OCI-M1 (cell line): ENCODE measurements at places on chromosomes 1 and 21.

- peak; percentile 2 for DNase-seq
These were observed 4.6 kb upstream of the DDOST start for GRCh38 chr1:20665726-20666125.

DNA sequence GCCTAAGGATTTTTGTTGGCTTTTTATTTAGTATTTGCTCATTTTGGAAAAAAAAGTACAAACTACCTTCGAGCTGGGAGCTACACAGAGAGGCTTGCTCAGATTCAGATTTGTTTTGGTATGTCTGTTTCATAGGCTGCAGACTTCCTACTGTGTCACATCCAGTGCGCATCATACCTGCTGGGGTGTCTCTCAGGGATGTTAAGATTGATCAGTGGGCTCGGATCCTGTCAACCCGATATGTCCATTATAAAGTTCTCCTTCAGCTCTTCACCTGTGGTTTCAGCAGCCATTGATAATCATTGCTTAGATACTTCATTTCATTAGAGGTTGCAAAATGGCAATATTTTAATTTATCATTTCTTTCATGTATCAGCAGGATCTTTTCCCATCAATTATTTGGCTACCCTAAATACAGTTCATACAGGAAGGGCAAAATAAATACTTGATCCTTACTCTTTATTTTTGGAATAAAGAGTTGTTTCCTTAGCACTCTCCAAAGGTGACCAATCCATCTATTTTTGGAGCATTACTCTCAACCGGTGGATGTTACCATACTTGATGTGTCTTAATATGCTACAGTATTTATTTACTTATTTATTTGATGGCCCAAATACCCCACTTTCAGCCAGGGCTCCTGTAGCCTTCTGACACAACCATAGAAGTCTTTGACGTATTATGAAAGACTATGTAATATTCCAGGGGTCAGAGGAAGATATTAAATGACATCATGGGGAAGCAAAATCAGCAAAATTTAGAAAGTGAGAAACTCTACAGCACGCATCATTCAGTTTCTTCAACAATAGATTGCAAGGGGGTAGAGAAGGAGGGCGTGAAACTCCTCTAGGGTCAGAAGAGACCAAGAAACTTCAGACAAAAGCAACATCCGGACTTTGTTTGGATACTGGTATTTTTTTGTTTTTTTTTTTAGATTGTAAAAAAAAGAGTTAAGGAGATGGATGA is 55.3 kb upstream of the HNRNPU start:
- no peak for DNase-seq

DNA sequence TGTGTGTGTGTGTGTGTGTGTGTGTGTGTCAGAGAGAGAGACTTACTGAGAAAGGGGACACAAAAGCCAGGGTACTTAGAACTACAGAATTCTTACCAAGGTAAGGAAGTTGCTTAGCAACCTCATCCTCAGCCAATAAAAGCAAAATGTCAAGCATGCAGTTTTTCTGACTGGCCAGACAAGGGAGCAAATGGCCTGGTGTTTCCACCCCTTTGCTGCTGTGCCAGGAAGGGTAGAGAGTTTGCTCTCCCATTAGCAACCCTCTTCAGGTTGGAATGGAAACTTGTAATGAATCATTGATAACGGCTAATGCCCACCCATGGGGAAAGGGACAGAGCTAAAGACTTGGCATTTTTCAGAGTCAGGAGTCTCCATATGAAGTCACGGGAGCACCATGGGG is 10.6 kb downstream of the RXRG start:
- DNase-seq, result no peak

DNA sequence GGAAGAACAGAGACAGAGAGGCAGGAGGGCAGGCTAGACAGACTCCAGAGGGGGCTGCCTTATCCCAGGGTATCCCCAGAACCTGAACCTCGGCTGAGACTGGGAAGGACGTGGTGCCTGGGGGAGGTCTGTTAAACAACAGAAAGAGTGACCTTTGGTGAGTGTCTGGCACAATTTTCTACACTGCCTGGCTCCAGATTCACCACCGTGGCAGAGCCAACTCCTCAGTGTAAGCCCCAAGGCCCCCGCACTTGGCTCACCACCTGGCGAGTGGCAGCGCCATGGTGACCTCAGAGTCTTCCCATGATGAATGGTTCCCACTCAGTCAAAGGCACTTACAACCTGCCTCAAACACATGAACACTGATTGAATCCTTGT is 6.5 kb downstream of the RD3 start:
- DNase-seq, result no peak

DNA sequence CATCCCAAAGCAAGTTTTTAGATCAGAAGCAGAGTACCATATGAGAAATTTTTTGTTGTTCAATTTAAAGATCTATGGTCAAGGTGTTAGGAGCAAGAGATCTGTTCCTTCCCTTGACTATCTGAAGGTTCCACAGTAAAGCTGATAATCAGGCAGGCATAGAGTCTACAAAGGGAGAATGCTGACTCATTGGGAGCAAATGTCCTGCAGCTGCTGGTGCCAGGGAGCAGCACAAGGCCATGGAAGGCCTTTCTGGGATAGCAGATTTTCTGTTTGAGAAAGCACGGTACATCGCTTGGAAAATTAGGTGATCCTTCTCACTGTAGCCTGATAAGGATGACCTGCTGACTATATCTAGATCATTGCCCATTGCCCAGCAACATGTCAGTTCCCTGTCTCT is 210.1 kb upstream of the C1orf87 start:
- no peak for DNase-seq

DNA sequence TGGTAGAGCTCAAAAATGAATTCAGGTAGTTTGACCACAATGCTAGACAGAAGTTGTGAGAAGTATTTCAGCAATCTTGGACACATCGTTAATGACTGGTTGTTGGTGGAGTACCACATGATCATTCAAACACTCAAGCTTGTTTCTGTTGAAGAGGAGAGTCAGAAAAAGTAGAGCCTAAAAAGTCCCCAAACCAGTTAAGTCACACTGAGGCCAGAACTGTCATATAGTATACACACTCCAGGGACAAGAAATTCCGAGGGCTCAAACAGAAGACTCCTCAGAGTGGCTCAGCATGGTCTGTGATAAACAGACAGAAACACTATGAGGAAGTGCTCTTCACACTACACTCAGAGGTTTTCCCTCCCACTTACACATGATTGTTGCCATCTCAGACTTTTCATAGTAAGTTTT is 5.8 kb downstream of the TRIM33 start:
- peak; percentile 88 for DNase-seq

DNA sequence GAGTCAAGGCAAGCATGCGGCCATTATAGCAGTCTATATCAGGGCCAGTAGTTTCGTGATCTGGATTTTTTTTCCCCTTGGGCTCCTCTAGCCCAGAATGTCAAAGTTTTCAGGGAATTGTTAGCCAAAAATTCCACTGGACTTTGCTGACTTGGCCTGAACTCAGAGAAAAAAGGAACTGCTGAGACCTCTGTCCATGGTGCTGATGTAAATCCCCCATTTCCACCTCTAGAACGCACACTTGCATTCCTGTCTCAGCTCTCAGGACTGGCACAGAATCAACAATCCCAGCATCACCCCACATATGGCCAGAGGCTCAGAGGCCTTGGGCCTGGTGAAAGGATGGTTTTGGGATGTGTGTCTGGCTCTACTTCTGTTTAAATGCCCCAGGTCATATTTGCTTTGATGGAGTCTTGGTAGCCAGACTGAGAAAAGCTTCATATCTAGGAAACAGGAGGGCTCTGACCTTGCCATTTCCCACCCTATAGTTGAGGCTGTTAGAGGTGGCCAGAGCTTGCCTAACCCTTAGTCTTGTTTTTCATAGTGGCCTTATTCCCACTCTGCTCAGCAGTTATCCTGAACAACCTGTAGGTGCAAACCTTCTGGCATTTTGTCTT is 16.9 kb upstream of the EFCAB14 start:
- peak; percentile 75 for DNase-seq

GRCh38 chr1:9643351-9644256 is 7.9 kb upstream of the PIK3CD start:
- no peak for DNase-seq

- peak; percentile 73 for DNase-seq
These were observed 331.8 kb downstream of the NEGR1 start for GRCh38 chr1:71950579-71950978.

DNA sequence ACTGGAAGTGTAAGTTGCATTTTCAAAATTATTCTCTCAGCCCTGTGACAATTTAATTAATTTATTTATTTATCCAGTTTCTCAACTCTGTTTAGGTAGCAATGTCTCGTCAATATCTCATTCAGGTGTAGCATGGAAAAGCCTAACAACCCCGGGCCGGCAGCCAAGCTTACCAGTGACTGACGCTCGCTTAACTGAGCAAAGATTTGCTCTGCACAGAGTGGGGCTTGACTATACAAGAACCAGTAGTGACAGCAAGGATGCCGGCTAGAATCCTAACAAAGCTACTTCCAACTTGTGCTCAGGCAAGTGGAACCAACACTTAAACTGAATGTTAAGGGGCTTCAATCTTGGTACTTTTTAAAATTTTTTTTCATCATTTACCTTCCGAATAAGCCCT is 80.9 kb upstream of the ESRRG start:
- DNase-seq, result no peak

DNA sequence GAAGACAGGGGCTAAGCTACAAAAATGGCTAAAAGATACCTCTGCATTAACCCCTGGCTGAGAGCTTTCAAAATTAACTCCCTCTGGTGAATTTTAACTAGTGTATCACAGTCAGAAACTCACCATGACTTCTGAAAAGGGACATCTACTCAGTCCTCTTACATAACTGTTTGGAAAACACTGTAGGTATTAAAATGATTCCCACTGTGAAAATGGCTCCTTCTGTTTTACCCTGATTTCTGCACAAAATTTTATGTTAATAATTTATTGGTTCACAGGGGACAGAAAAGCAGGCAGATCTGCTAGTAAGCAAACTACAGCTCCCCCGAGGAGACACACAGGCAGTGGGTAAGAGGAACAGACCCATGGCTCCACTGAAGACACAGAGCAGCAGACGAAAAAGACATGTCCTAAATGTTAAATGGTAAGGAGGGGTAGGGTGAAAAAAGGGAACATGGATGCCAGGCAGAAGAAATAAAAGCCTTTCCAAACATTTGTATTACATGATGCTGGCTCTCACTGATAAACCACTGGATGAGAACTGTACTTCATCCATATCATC is 111.7 kb downstream of the SLC45A1 start:
- peak; percentile 15 for DNase-seq

- DNase-seq, result no peak
These were observed 105.2 kb upstream of the TSPAN2 start for GRCh38 chr1:115194506-115194905.

GRCh38 chr1:247409869-247410544 is 6.0 kb upstream of the NLRP3 start:
- DNase-seq, result no peak

DNA sequence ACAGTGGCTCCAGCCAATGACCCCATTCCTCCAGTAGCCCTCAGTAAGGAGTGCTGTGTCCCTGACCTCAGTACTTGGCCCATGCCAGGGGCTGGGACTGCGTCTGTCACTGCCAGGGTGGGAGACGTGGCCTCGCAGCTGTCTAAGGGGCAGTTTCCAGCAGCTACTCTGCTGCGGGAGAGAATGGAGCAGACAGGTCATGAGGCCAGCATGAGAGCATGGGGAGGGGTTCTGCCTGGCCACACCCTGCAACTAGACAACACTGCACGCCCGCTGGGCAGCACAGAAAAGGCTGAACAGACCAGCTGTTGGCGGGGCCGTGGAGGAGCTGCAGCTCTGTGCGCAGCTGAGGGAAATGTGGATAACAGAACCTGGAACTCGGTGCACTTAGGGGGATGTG is 91.6 kb upstream of the COL6A1 start:
- no peak for DNase-seq
